Stimulated activated naive B cell treated with anti-CD40 and anti-IgM and Interleukin-4, amounts not matched to agents 10 μg/mL and 1 μg/mL and 100 μg/mL, for 72 hours (primary cell): ENCODE measurements at places on chromosomes 5 and 9.

GRCh38 chr5:166509085-166509484, 1782.4 kb upstream of the WWC1 start:
- DNase-seq, result no peak

GRCh38 chr9:1515557-1515956, 465.4 kb downstream of the DMRT2 start:
- DNase-seq, result no peak

- no peak for DNase-seq
Measured at GRCh38 chr9:134950386-134951210, 32.9 kb upstream of the FCN1 start.

DNA sequence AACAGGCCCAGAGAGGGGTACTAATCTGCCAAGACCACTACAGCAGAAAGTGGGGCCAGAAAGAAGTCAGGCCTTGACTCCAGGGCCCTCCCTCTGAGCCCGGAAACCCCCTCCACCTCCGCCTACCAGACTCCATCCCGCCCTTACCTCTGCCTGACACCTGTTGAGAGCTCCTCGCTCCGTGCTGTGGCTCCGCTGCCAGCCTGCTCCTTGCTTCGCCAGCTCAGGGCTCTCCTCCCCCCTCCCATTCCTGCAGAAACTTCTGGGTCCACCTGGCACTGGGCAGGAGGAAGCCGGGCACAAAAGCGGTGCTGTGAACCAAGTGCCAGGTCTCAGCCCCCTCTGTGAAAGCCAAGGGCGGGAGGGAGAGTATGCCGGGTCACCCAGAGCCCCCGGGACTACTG, 6.4 kb upstream of the ST6GALNAC6 start:
- DNase-seq, result no peak

DNA sequence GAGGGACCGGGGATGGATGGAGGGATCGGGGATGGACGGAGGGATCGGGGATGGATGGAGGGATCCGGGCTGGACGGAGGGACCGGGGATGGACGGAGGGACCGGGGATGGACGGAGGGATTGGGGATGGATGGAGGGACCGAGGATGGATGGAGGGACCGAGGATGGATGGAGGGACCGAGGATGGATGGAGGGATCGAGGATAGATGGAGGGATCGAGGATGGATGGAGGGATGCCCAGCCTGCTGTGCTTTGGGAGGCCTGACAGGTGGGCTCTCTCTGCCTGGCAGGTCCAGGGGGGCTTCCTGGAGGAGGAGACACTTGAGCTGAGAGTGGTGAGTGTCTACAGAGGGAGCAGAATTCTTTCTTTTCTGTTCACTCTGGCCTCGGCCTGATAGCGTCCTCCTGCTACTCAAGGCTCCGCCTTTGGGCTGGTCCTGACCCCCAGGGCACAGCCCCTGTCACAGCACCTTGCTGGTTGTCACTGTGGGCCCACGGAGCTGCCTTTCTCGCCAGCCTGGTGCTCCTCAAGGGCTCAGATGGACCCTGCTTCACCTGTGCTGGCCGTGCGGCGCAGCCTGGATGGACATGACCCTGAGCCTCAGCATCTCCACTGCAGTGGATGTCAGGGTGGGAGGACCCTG, 42.2 kb upstream of the RNF130 start:
- no peak for DNase-seq

DNA sequence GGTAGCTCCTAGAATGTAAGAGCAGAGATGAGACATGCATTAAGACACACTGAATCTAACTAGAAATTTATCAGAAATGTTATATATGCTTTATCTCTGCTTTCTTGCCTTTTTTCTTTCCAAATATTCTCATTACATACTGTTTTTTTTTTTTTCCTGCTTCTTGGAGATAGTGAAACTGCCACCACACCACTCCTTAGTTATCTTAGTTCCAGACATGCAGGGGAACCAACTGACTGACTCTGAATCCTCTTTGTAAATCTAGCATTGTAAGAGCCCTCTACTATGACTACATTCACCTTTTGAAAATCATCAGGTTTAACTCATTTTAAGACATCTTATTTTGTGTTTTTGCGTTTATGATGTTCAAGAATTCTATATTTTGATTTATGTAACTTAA, 181.3 kb upstream of the ST8SIA4 start:
- no peak for DNase-seq

- no peak for DNase-seq
Measured at GRCh38 chr5:160846642-160847041, 5.4 kb downstream of the ATP10B start.
